ENCODE measurements at places on chromosomes 4 and X.

- no peak for DNase-seq
These were observed 94.3 kb downstream of the HPRT1 start for GRCh38 chrX:134554291-134554690.

GRCh38 chr4:8229331-8229975 lies 30.4 kb downstream of the SH3TC1 start:
- DNase-seq = no peak

GRCh38 chr4:73573794-73574528 lies 46.3 kb downstream of the RASSF6 start:
- no peak for DNase-seq

- no peak for DNase-seq
These were observed 78.9 kb upstream of the MTM1 start for GRCh38 chrX:150489359-150490015.

- no peak for DNase-seq
These were observed 43.7 kb downstream of the TENM3 start for GRCh38 chr4:182286931-182287330.

DNA sequence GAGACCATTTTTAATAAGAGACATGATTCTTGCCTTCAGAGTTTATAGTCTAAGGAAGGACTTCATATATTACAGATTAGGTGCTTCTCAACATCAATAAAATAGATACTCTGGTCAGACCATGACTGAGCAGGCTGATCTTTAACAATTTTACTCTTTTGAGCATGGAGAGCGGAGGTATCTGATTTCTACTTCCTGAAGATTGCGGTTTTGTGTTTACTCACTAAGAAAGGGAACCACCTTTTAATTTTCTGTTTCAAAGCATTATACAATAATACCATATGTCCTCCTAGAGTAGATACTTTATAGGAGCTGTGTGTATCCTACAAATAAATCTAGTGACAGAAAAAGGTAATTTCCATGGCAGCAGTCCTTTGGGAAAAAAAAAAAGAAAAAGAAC lies 12.5 kb downstream of the MORC4 start:
- no peak for DNase-seq

DNA sequence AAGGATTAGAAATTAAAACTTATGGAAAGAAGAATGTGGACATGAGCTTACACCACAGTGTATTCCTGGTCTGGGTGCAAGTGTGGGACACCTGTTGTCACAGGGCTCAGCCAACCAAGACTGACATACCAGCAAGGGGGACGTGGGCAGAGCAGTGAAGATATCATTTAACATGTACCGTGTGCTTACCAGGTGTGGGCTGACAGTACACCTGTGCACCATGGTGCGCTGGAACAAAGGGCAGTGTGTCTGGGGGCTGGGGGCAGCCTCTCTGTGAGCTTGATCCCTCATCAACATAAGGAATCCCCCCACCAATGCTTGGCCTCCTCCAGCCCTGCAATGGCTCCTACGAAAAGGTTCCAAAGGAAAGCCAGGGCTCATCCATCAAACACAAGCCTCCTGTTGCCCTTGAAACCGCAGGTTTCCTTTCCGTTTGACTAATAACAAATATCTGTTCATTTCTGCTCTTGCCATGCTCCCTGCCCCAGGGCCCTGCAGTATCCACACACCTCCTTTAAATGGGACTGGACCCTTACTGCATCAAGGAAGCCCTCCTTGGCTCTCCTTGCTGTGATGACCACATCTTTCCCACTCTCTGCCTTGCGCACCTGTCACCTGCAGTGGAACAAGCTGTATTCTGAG lies 16.7 kb downstream of the EVC2 start:
- no peak for DNase-seq

DNA sequence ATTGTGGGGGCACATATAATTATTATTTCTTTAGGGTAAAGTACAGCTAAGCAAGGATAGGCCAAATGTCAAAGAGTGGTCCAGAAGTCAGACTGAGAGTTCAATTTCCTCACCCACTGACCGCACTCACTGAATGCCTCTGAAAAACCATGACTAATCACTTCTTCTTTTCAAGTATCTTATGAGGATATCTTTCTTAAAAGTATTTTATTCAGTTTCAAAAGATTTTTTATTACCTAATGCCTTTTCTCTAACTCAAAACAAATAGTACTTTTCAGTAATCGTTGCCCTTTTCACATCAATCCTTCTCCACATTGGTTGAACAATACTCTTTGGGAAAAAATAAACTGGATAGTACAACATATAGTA lies 61.7 kb upstream of the CAMK2D start:
- no peak for DNase-seq

DNA sequence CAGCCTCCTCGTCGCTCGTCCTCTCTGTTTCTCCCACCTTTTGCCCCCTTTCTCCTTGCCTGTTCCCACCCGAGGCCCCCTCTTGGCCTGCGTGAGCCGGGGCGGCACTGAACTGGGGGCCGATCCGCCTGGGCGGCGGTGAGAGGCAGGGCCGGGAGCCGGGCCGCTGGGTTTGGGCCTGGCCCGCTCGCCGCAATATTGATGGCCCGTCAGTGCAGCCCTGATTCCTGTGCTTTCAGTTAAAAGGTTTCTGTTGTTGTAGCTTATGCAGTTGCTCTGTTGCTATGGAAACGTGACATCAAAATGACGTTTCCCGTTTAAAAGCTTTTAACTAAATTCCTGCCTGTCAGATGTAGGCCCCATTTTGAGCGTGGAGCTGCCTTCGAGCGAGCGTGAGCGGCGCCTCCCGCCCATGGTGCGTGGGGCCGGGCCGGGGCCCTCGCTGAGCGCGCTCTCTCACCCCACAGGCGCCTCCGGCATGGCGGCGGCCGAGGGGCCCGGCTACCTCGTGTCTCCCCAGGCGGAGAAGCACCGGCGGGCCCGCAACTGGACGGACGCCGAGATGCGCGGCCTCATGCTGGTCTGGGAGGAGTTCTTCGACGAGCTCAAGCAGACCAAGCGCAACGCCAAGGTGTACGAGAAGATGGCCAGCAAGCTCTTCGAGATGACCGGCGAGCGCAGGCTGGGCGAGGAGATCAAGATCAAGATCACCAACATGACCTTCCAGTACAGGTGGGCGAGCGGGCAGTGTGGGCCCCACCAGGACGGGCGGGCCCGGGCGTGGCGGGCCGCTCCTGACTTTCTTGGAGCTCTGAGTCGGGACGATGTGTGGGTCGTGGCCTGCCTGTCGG lies at the start of gene MSANTD1:
Gene MSANTD1, plus strand, starts transcription at position 349 of the 851 bp plus-strand sequence. Its CDS starts 64 bp downstream, at position 413.
- DNase-seq = no peak

- no peak for DNase-seq
These were observed 255.8 kb downstream of the SOX3 start for GRCh38 chrX:140249088-140249487.

- no peak for DNase-seq
These were observed 96.7 kb downstream of the CORIN start for GRCh38 chr4:47741200-47741599.

DNA sequence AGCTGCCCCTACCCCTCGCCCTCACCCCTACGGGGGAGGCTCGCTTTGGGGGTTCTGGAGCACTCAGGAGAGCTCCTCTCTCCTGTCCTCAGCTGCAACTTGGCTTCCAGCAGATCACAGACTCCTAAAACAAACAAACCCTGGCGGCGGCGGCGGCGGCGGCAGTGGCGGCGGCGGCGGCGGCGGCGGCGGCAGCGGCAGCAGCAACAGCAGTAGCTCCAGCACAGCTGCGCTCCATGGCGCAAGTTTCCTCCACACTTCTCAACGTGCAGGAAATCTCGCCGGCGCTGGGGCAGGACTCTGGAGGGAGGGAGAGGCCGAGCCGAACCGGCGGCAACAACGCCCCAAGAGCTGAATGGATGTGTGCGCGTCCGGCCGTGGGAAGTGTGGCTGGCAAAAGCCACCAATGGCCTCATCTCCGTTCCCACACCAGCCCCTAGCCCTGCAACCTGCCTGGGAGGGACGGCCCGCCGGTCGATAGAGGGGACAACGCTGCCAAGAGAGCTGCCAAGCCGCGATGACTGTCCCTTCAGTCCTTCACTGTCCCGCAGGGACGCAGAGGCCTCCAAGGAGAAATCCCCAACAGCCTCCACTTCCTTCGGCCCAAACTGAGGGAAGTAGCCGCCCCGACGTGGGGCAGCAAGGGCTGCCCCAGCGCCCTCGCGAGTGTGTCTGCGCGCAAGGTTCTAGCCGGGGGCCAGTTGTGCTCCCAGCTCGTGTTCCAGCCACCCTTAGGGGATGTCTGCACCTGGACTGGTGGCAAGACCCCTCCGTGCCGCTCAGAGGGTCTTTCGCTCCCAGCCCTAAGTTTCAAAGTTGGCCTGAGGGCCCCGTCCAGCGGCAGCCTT lies 775 bp downstream of the SHROOM4 start:
- DNase-seq = no peak

DNA sequence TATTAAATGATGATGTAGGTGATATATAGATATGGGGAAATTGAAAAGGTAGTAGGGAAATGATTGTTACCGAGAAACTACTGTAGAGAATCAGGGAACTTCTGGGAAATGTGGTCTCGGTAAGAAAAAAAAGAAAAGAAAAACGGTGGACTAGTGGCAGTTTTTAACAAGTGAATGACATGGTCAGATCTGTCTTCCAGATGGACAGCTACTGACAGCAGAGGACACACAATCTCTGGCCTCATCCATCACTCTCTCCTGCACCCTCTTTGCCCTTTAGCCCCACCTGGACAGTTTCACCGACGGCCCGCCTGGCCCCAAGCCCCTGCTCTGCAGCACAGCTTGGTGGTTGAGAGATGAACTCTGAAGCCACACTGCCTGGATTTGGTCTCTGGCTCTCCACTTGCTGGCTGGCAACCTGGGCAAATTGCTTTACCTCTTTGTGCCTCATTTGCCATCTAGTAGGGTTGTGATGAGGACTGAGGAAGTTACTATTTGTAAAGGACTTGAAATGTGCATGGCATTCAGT lies 23.4 kb downstream of the RBM47 start:
- no peak for DNase-seq

- DNase-seq = no peak
These were observed 208.5 kb downstream of the CAMK2D start for GRCh38 chr4:113553082-113553481.

- DNase-seq = no peak
These were observed 10.5 kb downstream of the ZFYVE28 start for GRCh38 chr4:2407991-2408342.

DNA sequence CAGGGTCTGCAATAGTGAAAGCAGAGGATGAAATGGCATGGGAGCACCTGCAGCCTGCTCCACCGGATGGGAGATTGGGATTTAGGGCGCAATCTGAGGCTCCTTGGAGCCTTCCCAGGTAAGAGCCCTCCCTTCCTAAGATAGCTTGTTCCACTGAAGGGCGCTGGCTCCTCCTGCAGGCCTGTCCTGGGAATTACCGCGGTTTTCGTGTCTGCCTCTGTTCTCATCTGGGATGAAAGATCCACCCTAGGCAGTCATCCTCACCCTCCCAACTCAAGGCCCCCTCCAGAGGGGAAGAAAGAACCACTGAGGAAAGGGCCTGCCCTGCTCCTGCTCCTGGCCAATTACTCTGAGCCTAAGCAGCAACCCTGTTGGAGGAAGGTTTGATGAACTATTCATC lies 547.5 kb downstream of the SMARCA1 start:
- DNase-seq = no peak

- no peak for DNase-seq
These were observed 18.3 kb downstream of the PCGF3 start for GRCh38 chr4:723751-724530.

DNA sequence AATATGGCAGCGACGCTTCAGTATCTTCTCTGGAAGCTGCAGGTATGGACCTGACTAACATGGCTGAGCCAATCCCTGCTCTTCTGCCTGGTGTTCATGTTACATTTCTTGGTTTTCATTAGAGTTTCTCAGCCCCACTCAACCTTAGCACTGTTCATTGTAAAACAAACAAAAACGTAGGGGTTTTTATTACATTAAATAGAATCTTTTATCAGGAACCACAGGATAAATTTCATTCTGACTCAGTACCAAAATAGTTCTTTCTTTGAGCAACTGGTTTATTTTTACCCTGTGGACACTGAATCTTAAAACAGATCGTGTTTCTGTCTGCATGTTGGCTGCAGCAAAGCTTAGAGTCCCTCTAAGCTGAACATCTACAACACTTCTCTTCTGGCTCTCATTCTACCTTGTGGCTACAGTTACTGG lies 27.1 kb downstream of the FHIP1A start:
- no peak for DNase-seq

DNA sequence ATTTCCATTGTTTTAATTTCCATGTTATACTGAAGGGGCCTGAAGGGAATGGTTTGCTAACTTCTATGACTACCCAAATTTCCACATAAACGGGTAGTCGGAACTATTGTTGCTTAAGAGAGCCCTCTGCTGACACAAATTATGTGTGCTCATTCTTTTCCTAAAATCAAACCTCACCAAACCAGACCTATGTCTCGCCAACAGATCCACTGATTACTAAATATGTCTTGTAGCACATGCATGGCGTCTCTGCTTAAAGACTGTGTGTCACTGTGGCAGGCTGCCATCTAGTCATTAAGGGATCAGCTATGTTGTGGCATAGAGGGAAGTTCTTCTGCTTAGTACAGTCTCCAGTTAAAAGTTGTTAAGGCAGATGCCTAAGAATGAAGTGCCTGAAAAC lies 25.1 kb downstream of the PIR start:
- DNase-seq = no peak

DNA sequence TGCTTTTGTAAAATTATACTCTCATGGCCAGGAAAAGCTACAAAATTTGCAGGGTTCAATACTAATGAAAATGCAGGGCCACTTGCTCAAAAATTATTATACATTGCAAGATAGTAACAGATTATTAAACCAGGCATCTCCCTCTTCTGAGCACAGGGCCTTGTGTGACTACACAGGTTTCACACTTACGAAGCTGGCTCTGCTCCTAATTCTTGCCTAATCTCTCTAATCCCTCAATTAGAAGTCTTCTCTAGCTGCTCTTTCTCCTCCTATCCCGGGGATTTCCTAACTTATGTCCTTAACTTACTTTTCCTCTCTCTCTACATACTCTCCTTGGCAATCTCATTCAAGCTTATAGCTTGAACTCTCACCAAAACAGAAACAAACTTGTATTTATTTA lies 168.3 kb downstream of the AREG start:
- DNase-seq = no peak

GRCh38 chrX:18652636-18653035 lies 19.3 kb downstream of the RS1 start:
- DNase-seq = no peak

GRCh38 chr4:10163296-10163695 lies 46.7 kb upstream of the WDR1 start:
- DNase-seq = no peak

DNA sequence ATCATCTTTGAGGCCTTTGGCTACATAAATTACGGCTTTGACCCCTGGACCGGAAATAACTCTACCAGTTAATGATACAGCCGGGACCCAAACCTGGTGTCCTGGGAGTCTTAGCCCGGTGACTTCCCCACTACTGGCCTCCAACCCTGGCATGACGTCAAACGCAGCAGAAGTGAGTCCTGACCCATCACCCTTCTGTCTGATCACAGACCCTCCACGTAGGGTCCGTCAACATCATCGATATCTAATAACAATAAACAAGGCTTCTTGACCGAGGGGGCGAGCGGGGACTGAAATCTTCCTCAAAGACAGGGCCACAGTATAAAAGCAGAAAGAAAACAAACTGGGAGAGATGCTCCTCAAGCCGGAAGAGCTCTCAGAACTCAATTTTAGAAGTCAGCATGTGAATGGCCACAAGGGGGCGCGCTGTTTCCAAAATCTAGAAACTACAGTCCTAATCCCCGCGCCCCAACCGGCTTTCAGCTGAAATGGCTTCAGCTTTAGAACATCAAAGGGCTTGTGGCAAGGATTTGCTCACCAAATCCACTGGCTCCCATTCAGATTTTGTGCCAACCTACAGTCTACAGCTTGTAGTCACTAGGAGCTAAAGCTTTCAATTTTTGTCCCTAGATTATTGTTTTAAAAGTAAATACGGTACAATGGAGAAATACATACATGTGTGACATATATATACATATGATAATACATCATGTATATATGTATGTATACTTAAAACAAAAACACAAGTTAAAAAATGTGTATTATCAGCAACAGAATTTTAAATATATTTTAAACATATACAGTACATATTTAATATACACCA lies 46.4 kb upstream of the ENPP6 start:
- peak; percentile 51 for DNase-seq
